H9 (cell line): ENCODE measurements at places on chromosomes 7 and 10.

- DNase-seq: no peak
Observed at GRCh38 chr10:50392426-50392825, 141.1 kb upstream of the ASAH2 start.

- no peak for DNase-seq
Observed at GRCh38 chr10:118266098-118266748, 75.9 kb downstream of the FAM204A start.

DNA sequence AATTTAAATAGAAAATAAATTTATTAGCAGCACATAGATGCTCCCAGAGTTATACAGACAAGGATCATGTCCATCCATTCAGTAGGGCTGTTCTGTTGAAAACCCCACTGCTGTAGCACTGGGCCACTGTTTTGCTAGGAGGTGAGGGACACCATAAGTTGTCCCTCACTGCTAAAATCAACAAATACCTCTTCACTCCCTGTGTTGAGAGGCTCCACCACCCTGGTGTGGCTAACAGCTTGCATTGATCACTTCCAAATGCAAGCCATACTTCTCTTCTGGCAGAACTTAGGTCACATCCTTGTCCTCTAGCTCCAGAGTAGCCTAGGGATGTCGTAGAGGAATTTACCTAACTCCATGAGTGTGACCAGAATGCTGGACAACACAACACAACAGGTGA, 55.4 kb downstream of the MDFIC start:
- DNase-seq: peak; percentile 34

- DNase-seq: no peak
Observed at GRCh38 chr10:58697691-58698090, 185.0 kb downstream of the BICC1 start.

DNA sequence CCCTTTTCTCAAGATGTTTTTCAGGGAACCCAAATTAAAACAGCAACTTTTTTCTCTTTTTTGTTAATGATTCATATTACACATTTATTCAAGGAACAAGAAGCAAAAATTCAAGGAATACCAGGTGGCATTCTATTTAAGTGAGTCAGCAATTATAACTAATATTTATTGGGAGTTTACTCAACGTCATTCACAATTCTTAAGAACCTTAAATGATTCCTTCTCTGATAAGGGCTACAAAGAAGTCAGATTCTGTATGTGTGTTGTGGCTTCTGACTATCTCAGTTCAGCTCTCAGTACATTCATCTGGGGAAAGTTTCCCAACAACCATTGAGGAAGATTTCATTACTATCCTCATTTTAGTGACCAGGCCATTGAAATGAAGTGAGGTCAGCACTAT, 470.7 kb upstream of the AKR1E2 start:
- no peak for DNase-seq

DNA sequence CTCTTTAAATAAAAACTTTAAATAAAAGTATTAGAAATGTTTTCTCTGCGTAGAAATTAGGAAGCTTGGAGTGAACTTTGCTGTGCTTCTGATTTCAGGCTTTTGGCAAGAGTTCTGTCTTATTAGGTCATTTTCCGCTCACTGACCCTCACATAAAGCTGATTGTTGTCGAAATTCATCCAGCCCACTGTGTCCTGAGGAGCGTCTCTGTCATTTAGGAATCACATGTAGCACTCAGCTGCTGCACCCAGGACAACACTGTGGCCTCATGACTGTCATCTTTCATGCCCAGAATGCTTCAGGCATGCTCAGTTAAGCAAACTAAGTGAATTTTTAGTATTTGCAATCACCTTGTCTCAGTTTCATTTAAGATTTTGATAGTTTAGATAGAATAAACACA, 57.8 kb upstream of the MSRB2 start:
- no peak for DNase-seq
